Fibroblast of skin of right biceps (primary cell): ENCODE measurements at places on chromosomes 1 and 21.
A peak's percentile ranks its signal among the peaks of the same experiment; 100 is the strongest.

DNA sequence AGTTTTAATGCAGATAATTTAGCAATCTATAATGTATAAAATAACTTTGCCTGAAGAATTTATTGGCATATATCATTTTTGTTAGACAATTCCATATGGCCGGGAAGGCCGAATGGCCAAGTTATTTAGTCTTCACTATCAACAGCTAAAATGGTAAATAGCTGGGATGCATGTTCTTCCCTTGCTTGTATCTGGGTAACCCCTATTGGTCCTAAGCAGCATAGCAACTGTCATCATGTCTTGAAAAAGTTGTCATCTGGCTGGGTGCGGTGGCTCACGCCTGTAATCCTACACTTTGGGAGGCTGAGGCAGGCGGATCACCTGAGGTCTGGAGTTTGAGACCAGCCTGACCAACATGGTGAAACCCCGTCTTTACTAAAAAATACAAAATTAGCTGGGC lies 340.0 kb upstream of the DPYD start:
- no peak for DNase-seq

GRCh38 chr1:16014509-16015482 lies 3.0 kb downstream of the HSPB7 start:
- DNase-seq = peak; percentile 52

DNA sequence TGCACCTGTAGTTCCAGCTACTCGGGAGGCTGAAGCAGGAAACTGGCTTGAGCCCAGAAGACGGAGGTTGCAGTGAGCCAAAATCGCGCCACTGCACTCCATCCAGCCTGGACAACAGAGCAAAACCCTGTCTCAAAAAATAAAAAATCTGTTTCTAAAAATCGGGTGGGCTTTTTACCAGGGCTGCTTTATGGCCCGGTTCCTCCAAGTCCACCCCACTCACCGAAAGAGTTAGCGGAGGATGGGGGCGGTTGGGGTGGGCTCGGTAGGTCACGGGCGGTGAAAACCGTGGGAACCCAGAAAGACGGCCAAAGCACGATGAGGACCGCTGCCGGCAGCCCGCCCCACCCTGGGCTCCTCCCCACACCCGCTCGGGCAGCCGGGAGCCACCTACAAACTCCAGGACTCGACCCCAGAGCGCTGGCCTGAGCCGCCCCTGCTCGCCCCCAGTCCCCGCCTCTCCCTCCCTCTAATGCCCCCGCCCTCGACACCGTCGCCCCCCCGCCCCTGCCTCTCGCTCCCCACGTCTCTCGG lies 846 bp upstream of the PER3 start:
- no peak for DNase-seq

DNA sequence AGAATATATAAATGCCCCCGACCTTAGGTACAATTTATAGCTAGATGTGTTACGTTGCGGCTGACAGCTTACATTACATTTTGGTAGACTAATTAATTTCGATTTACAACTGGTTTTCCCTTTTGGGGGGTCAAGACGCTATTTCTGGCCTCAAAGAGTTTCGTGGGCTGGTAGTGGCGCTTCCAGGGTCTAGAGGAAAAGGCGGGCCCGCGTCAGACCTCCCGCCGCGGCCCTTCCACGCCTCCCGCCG lies 391 bp downstream of the IFT25 start:
- no peak for DNase-seq

GRCh38 chr1:7345516-7345915 lies 425.6 kb upstream of the VAMP3 start:
- DNase-seq = no peak

- DNase-seq = no peak
These were observed 11.6 kb downstream of the H6PD start for GRCh38 chr1:9246215-9246614.

GRCh38 chr1:90710579-90711536 lies 6.2 kb downstream of the BARHL2 start:
- no peak for DNase-seq

DNA sequence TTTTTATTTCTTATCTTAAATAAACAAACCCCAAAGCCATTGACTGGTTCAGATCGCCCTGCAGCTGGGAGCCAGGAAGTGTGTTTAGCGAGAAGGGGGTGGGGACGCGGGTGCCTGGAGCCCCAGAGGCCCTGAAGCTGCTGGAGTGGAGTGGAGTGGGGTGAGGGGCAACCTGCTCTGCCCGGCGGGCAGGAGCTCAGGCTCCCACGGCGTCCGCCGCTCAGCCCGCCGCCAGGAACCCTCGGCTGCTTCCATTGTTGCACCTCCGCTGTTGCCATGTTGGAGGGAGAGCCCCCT lies 673 bp downstream of the PIK3C2B start:
- DNase-seq = peak; percentile 44

DNA sequence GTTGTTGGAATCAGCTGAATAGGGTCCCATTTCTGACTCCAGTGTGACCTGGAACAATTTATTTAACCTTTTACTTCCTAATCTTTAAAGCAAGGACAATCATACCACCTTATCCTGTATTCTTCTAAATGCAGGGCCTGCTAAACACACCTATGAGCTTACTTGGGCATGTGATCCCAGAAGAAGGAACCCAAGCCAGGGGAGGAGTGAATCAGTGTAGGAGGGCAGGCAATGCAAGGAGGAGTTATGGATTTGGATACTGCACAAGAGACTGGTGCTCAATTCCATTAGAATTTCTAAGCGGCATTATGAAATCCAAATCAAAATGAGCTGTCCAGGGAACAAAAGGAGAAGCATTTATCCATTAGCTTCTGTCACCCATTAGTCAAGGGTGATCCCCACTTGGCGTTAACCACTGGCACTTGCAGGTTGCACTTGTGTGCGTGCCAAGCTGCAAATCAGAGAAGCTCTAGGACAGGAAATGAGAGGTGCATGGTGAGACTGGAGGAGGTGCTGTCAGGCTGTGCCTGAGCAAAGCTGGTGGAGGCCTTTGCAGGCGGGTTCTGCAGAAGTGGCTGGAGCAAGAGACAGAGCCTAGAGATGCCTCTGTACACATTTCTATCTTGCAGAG lies 297.2 kb upstream of the PLXNA2 start:
- no peak for DNase-seq

- no peak for DNase-seq
These were observed 57.0 kb upstream of the SYNC start for GRCh38 chr1:32759521-32759981.

DNA sequence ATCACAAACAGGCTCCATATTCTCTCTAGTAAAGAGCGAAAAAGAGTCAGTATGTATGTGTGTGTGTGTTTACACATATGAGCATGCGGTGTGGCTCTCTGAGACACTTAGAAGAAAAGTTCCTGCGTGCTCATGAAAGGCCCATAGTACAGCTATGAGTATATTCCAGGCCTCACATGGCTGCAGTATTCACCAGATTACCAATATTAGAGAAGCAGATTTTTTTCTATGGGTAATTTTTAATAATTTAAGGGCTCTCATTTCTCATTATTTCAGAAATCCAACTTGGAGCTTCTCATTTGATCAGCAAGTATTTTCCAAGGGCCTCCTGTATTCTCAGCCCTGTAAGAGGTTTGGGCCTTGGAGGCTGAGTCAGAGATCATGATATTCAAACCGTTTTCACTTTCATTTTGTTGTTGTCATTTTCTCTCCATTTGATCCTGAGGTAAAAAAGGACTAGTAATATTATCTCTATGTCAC lies 232.9 kb upstream of the SGIP1 start:
- DNase-seq = peak; percentile 36

DNA sequence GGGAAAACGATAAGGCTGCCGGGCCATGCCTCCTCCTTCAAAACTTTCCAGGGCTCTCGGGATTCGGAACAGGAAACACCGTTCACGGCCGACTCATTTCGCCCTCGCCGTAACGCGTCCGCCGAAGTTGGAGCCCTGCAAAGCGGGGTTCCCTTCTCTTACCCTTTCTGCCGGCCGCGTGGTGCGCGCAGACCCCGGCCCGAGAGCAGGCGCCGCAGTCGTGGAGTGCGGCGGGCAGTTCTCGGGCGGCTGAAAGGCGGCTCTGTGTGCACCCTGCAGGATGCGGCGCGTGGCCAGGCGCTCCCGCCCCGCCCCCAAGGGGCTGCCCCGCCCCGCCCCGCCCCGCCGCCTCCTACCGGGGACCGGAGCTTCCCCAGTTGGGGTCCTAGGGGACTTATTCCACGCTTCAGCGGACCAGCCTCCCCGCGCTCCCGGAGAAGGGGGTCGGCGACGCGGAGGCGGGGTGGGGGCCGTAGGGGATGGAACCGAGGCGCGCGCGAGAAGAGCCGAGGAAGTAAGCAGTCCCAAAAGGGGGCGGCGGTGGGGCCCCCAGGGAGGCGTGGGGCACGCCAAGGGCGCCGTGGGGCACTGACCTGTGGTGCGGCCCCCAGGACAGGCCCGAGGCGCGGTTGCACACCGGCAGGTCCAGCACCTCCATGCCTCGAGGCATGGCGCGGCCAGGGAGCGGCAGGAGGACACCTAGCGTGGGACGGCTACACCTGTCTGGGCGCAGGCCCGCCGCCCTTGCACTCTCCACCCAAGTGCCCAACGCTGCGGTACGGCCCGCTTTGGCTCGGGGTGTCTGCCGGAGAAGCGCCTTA lies at the start of gene MCOLN2:
MCOLN2 (minus strand) TSS at position 268 of the 821 bp plus-strand sequence; CDS start at position 27, 241 bp downstream.
- DNase-seq = peak; percentile 31
